ENCODE measurements at places on chromosomes 4 and X.

DNA sequence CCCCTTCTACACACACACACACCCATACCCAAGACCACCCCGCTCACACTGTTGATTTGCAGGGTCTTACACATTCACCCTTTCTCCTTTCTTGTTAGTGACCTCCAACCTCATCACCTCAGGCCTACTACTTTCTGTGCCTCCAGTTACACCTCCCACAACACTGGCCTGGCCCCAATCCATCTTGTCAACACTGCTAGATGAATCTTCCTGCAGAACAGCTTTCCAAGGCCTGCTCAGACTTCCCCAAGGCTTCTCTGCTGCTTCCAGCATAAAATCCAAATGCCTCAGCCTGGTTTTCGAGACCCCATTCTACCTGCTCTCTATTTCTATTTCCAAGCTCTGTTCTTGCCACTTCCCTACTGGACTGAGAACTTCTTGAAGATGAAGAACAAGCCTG, 79.9 kb downstream of the NHSL2 start:
- no peak overlapping the region for H3K4me3 ChIP-seq
- no peaks in the 10 kb centered on the region for H3K27me3 ChIP-seq
- H3K4me1 ChIP-seq = peaks cover 28% of the 10 kb centered on the region
- no peak overlapping the region for H3K27ac ChIP-seq

DNA sequence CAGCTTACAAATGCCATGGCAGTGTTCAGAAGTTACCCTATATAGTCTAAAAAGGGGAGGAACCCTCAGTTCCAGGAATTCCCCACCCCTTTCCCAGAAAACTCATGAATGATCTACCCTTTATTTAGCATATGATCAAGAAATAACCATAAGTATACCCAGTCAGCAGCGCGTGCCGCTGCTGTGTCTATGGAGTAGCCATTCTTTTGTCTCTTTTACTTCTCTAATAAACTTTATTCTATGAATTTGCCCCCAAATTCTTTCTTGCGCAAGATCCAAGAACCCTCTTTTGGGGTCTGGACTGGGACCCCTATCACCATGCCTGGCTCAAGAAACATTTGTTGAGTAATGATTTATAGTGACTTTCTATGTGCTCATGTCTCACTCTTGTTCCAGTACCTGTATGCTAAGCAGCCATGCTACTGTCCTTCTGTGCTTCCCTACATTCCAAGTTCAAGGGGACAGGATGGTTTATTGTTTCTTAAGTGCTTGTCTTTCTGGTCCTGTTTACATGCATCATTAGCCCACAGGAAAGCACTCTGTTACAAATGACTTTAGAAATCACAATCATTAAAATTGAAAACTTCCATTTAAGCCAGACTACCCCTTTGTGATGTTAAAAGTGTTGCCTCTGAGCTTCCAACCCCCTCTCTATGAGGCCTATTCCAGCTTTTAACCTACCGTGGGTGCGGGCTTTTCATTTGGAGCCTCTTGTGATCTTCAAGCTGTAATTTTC, 63.4 kb upstream of the S100G start:
- no peaks in the 10 kb centered on the region for H3K27me3 ChIP-seq
- no peak for DNase-seq
- H3K4me3 ChIP-seq = no peak overlapping the region

DNA sequence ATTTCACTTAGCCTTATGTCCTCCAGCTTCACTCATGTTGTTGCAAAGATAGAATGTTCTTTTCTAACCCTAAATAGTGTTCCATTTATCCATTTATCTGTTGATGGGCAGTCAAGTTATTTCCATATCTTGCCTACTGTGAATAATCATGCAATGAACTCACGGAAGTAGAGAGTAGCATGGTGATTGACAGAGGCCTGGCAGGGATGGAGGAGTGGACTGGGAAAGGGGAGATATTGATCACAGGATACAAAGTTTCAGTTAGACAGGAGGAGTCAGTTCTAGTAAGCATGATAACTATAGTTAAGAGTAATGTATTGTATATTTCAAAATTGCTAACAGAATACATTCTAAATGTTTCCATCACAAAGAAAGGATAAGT, 10.3 kb upstream of the CLNK start:
- no peak overlapping the region for H3K27ac ChIP-seq
- H3K36me3 ChIP-seq = no peaks in the 10 kb centered on the region

GRCh38 chr4:154591890-154592289, 1.3 kb upstream of the FGA start:
- no peaks in the 10 kb centered on the region for H3K36me3 ChIP-seq
- DNase-seq = no peak
- no peak overlapping the region for H3K4me3 ChIP-seq
- no peaks in the 10 kb centered on the region for H3K27me3 ChIP-seq
- H3K4me1 ChIP-seq = no peaks in the 10 kb centered on the region

- no peak overlapping the region for H3K4me3 ChIP-seq
- H3K36me3 ChIP-seq = no peaks in the 10 kb centered on the region
- DNase-seq = no peak
- no peaks in the 10 kb centered on the region for H3K4me1 ChIP-seq
These were observed 309.2 kb downstream of the EVC2 start for GRCh38 chr4:5399124-5399523.

DNA sequence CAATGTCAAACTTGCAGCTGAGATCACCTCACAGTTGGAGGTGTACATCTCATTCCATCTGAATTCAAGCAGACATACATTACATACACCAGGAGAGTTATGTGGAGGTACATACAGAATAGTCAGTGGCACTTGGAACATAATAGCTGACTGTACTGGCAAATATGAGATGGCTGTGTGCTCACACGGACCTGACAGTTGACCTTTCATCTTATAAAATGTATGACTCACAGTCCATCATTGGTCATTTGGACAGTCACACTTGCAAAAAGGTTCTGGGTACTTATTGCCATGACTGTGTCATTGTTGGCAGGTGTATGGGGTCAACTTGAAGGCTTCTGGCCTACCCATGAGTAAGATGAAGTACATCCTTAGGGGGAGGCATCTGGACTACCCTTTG, 88.6 kb upstream of the WDR1 start:
- no peak for DNase-seq
- H3K27ac ChIP-seq = no peak overlapping the region
- H3K36me3 ChIP-seq = no peaks in the 10 kb centered on the region
- H3K4me1 ChIP-seq = no peaks in the 10 kb centered on the region
- H3K27me3 ChIP-seq = no peaks in the 10 kb centered on the region

- peaks cover 6% of the 10 kb centered on the region for H3K4me1 ChIP-seq
- DNase-seq = peak; percentile 10
- H3K27me3 ChIP-seq = no peaks in the 10 kb centered on the region
- peak overlapping the region; percentile 56 for H3K4me3 ChIP-seq
These were observed 98.4 kb downstream of the PHKA2 start for GRCh38 chrX:18885328-18886004.

GRCh38 chr4:26459756-26460530, 30.3 kb downstream of the CCKAR start:
- H3K4me3 ChIP-seq = no peak overlapping the region
- H3K4me1 ChIP-seq = peaks cover 16% of the 10 kb centered on the region
- DNase-seq = no peak
- H3K27ac ChIP-seq = no peak overlapping the region
- H3K36me3 ChIP-seq = no peaks in the 10 kb centered on the region

GRCh38 chrX:123399709-123400108, 215.6 kb downstream of the GRIA3 start:
- no peaks in the 10 kb centered on the region for H3K4me1 ChIP-seq
- H3K27ac ChIP-seq = no peak overlapping the region
- no peak overlapping the region for H3K4me3 ChIP-seq
- no peaks in the 10 kb centered on the region for H3K27me3 ChIP-seq
- no peaks in the 10 kb centered on the region for H3K36me3 ChIP-seq
- DNase-seq = no peak

DNA sequence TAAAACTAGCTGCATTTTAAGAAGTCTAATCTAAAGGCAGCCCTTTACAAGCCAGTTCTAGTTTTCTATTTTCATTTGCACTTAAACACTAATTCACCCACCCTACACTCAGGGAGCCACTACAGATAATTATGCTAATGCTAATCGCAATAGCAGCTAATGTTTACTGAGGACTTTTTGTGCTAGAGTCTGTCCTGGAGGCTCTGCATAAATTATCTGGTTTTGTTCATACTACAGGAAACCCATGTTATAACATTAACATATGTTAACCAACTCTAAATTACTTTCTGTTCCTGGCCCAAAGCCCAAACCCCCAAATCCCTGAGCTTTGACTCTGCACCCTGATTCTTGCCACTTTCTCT, 480 bp upstream of the RADX start:
- H3K36me3 ChIP-seq = no peaks in the 10 kb centered on the region
- no peak for DNase-seq
- H3K4me1 ChIP-seq = no peaks in the 10 kb centered on the region
- H3K27ac ChIP-seq = peak overlapping the region; percentile 53
- H3K27me3 ChIP-seq = no peaks in the 10 kb centered on the region
- peak overlapping the region; percentile 89 for H3K4me3 ChIP-seq

GRCh38 chr4:170529748-170530722, 440.3 kb upstream of the AADAT start:
- H3K36me3 ChIP-seq = no peaks in the 10 kb centered on the region
- H3K27me3 ChIP-seq = no peaks in the 10 kb centered on the region
- H3K27ac ChIP-seq = no peak overlapping the region
- H3K4me3 ChIP-seq = no peak overlapping the region

DNA sequence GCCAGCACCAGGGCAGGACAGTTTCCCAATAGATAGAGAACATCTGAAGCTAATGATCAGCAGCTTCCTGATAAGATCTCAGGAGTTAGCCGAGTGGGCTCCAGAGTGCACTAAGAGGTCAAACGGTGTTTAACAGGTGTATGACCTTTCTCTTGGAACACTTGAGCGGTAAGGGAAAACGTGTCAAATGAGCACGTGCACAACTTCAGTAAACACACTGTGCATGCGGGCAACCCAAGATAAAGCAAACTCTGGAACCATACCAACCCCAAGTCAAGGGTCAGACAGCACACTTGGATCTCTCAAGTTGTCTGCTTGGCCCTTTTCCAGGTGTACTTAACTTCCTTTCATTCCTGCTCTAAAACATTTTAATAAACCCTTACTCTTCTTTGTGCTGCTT, 1941.5 kb upstream of the PCDH10 start:
- DNase-seq = no peak
- no peaks in the 10 kb centered on the region for H3K27me3 ChIP-seq
- no peak overlapping the region for H3K27ac ChIP-seq
- no peaks in the 10 kb centered on the region for H3K36me3 ChIP-seq
- H3K4me1 ChIP-seq = no peaks in the 10 kb centered on the region
- no peak overlapping the region for H3K4me3 ChIP-seq

DNA sequence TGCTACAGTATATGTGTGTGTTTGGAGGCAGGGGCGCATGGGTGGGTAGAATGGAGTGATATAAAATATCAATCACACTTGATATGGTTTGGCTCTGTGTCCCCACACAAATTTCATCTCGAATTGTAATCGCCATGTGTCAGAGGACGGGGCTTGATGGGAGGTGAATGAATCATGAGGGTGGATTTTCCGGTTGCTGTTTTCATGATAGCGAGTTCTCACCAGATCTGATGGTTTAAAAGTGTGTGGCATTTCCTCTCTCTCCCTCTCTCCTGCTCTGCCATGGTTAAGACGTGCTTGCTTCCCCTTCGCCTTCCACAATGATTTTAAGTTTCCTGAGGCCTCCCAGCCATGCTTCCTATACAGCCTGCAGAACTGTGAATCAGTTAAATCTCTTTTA, 14.8 kb downstream of the SOWAHB start:
- H3K27me3 ChIP-seq = no peaks in the 10 kb centered on the region
- H3K4me1 ChIP-seq = no peaks in the 10 kb centered on the region
- no peak overlapping the region for H3K27ac ChIP-seq
- no peak overlapping the region for H3K4me3 ChIP-seq
- H3K36me3 ChIP-seq = no peaks in the 10 kb centered on the region

- H3K36me3 ChIP-seq = no peaks in the 10 kb centered on the region
- H3K27me3 ChIP-seq = no peaks in the 10 kb centered on the region
- no peak for DNase-seq
- H3K4me1 ChIP-seq = no peaks in the 10 kb centered on the region
These were observed 210.0 kb downstream of the HS3ST1 start for GRCh38 chr4:11218692-11219091.

- H3K27me3 ChIP-seq = no peaks in the 10 kb centered on the region
- H3K4me3 ChIP-seq = no peak overlapping the region
- no peaks in the 10 kb centered on the region for H3K4me1 ChIP-seq
- H3K27ac ChIP-seq = no peak overlapping the region
- no peak for DNase-seq
These were observed 34.9 kb downstream of the SEL1L3 start for GRCh38 chr4:25827897-25828296.

GRCh38 chr4:145203410-145203809, 23.0 kb upstream of the OTUD4 start:
- no peaks in the 10 kb centered on the region for H3K36me3 ChIP-seq
- H3K4me1 ChIP-seq = no peaks in the 10 kb centered on the region

DNA sequence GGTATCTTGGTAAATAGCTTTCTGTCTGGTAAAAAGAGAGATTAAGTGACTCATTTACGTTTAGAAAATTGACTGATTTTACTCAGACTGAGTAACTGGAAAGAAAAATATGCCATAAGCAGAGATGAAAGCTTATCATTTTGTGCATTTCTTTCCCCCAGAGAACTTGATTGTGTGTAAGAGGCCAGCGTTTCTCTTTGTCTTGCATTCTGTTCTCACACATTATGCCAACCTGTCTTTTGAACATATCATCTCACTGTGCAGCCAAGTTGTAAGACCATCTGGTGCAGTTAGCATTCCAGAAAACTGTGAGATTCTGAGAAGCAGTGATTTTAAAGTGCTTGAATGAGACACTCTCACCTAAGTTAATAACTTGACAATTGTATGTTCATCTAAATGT, 651.3 kb downstream of the TECRL start:
- H3K27ac ChIP-seq = no peak overlapping the region
- no peak overlapping the region for H3K4me3 ChIP-seq
- no peaks in the 10 kb centered on the region for H3K27me3 ChIP-seq
- no peaks in the 10 kb centered on the region for H3K4me1 ChIP-seq

DNA sequence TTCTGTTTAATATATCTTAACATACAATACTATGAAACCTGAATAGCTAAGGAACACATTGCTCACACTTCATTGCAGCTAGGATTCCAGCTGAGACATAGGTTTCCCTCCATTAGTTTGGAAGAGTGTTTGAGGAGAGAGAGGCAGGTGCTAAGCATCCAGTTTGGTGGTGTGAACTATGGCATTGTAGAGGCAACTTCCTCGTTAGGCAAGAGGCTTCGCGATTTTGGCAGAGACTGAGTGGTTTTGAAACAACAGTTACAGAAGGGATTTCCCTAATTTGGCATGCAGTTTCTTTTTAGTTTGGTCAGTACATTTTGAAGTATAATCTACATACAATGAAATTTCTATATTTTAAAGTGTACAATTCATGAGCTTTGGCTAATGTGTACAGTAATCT, 117.1 kb upstream of the BMP3 start:
- no peaks in the 10 kb centered on the region for H3K36me3 ChIP-seq
- no peaks in the 10 kb centered on the region for H3K4me1 ChIP-seq
- no peaks in the 10 kb centered on the region for H3K27me3 ChIP-seq
- no peak for DNase-seq

All from naive thymus-derived CD4-positive, alpha-beta T cell (primary cell).